ENCODE measurements at places on chromosomes 12 and 14.

- DNase-seq: no peak
Observed at GRCh38 chr14:31275731-31276130, 68.1 kb upstream of the HECTD1 start.

DNA sequence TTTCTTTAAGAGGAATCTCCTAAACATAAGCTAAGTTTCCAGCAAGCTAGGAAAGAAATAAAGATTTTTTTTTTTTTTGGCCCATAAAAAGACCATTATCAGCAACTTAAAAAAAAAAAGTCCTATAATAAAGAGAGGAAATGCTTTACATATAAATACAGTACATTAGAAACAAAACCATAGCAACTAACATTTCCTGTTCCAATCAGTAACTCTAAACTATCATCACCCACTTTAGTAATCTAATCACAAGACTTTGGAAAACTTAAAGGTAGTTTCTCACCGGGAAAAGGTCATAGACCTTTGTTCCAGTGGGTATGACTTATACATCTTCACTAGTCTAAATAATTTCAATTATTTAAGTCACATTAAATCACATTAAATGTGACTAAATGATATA is 11.1 kb downstream of the SPTSSA start:
- no peak for DNase-seq

DNA sequence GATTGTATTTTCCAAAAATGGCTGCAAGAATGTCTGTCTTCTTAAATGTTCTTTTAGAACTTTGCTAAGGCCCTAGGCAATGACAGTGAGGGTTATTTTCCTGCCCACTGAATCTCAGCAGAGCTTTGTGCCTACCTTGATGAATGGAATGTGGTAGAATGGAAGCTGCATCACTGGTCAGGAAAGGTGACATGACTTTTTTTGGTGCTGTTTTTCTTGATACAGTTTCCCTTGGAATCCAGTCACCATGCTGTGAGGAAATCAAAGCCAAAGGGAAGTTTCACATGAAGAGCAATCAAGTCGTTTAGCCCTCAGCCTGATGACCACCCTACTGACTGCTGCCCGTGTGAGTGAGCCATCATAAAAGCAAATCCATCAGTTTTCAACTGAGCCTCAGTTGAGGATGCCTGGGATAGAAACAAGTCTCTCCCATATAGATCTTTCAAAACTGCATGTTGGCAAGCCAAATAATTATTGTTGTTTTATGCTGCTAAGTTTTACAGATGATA is 886.0 kb upstream of the FBXO33 start:
- peak; percentile 30 for DNase-seq

DNA sequence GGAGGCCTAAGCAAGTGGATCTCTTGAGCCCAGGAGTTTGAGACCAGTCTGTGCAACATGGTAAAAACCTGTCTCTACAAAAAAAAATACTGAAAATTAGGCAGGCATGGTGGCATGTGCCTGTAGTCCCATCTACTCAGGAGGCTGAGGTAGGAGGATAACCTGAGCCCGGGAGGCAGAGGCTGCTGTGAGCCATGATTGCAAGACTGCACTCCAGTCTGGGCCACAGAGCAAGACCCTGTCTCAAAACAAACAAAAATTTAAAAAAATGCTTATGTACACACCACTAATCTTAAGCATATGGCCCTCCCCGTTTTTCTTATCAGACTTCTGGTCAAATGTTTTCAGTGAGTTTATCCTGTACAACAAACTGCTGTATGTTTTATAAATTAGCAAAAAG is 1.7 kb upstream of the GNPNAT1 start:
- no peak for DNase-seq

DNA sequence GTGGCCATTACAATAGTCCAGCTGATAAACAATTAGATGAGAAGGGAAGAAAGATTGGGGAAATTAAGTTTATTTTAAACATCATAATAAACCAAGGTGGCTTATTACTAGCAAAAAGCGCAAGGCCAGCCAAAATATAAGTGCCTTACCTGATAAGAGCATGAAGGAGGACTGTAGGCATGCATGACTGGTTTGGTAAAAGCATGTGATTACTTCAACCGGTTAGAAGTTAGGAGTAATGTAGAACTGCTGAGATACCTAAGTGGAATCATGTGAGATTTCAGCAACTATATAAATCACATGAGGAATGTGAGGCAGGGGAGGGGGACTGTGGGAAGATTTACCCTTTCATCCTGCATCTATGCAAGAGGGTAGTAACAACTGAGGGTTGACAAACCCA is 59.7 kb upstream of the CCDC196 start:
- no peak for DNase-seq

- DNase-seq: no peak
Observed at GRCh38 chr12:1606021-1606622, 11.7 kb upstream of the FBXL14 start.

DNA sequence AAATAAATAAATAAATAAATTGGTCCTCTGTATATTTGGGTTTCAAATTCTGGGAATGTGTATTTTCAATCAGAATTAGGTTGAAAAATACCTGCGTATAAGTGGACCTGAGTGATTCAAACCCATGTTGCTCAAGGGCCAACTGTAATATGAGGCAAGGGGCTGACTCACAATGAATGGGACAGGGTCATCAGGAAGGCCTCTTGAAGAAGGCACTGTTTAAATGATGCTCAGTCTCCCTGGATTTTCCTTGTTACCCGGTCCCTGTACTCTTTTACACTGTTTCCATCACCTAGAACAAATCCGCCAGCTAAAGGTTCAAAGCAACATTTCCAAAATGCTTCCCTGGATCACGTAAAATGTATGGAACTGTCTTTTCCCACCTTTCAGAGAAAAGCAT is 3.8 kb downstream of the PSMB5 start:
- DNase-seq: no peak

- DNase-seq: no peak
Observed at GRCh38 chr12:15446807-15447206, 124.5 kb downstream of the PTPRO start.

DNA sequence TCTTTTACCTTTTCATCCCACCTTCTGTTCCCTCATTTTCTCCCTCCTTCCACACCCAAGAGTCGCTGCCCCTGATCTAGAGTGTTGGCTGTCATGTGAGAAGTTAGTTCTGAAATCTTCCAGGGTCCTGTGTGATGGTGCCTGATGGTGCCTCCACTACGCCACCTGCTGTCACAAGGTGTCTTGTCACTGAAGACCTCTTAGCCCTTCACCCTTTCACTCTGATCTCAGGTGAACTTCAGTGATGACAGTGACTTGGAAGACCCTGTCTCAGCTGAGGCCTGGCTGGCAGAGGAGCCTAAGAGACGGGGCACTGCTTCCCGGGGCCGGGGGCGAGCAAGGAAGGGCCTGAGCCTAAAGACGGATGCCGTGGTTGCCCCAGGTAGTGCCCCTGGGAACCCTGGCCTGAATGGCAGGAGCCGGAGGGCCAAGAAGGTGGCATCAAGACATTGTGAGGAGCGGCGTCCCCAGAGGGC is 7.6 kb upstream of the PFDN5 start:
- DNase-seq: no peak

DNA sequence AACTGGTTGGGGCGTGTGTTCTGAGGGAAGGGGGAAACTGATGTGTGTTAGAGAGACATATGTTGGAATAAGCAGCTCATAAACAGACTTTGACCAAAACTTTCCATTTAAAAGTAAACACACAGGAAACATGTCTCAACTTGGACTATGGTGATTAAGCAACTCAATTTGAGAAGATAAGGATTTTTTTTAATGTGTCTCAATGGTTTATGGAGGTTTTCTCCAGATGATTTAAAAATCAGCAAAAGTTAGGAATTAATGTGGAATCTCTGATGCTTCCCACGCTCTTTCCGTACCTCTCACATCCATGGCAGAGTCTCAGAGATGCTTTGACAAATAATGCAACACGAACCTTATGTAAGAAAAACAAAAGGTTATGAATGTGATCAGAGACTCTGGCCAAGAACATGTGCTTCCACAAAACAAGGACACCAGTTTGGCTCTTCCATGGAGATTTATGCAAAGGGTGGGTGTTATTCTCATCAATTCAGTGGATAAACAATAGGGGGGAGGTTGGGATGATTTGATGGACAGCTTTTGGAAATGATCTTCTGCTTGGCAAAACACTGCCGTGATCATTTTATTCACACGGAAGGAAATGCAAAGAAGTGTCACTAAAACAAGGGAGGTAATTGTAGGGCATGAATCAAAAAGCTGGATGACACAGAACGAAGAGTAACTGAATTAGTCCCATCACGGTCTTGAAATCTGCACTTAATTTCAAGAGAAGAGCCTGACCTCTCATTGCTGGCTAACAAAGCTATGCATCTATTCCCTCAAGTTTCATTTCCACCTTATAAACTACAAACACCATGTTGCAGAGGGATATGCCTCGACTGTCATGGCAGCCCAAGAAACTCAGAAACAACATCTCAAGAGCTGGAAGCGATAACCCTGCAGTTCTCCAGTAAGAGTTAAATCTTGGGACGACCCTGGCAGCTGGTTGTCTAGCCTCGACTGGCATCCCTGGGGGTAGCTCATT is 76.5 kb downstream of the FOXN3 start:
- no peak for DNase-seq

DNA sequence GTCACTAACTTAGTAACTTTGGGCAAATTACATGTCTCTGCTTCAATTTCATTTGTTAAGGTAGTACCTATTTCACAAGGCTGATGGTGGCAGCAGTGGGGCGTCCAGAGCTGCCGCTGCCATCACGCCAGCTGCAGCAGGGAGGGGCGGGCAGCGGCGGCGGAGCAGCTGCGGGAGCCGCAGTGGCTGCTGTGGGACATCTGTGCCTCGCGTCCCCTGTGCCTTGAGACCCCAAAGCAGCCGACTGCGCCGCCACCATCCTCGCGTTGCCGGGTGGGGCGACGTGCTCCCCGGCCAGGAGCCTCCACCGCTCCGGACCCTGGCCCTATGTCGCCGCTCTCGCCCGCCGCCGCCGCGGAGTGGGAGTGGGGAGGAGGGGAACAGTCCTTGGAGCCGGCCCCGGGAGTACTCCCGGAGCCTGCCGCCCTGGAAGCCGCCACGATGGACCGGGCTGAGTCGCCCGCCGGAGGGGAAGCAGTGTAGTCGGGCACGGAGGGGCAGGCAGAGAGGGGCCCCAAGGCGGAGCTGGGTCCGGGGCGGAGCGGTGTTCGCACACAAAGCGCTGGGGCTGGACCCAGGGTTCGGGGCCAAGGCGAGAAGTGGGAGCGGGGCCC is 51.4 kb downstream of the A2M start:
- DNase-seq: peak; percentile 30

GRCh38 chr12:62683776-62684569 is 217.3 kb downstream of the MON2 start:
- DNase-seq: no peak

- no peak for DNase-seq
Observed at GRCh38 chr12:27808841-27809240, 28.8 kb upstream of the MANSC4 start.

DNA sequence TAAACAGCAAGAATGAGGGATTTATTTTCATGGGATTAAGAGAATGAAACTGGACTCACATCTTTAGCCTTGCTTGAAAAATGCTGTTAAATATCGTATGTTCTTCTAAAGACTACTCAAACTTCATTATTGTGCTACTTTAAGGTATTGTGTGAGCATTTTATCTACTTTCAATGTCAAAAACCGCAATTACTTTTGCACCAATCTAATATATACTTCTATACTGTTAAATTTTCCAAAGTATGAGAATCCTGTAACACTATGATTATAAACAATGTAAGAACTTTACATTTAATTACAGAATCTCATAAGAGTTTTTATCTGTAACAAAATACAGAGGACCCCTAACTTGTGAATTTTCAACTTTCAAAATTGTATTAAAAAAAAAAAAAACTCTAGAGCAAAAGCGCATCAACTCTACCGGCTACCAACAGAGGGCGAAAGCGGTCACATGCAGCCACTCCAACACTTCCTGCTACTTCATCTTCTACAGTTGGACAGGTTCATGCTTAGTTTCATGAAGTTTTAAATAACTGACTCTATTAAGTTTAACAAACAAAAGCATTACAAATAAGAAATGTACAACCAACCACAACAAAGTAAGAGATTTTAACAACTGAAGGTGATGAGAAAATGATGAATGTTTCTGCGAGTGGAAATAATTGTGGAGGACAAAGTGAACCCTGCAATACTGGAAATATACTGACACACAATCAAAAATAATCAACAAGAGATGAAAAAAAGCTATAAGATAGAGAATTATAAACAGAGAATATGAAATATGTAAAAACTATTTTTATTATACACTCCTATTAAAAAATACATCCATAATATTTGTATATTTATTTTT is 210.9 kb downstream of the MED13L start:
- DNase-seq: no peak

- DNase-seq: no peak
Observed at GRCh38 chr14:71524320-71524982, 407.8 kb upstream of the RGS6 start.

DNA sequence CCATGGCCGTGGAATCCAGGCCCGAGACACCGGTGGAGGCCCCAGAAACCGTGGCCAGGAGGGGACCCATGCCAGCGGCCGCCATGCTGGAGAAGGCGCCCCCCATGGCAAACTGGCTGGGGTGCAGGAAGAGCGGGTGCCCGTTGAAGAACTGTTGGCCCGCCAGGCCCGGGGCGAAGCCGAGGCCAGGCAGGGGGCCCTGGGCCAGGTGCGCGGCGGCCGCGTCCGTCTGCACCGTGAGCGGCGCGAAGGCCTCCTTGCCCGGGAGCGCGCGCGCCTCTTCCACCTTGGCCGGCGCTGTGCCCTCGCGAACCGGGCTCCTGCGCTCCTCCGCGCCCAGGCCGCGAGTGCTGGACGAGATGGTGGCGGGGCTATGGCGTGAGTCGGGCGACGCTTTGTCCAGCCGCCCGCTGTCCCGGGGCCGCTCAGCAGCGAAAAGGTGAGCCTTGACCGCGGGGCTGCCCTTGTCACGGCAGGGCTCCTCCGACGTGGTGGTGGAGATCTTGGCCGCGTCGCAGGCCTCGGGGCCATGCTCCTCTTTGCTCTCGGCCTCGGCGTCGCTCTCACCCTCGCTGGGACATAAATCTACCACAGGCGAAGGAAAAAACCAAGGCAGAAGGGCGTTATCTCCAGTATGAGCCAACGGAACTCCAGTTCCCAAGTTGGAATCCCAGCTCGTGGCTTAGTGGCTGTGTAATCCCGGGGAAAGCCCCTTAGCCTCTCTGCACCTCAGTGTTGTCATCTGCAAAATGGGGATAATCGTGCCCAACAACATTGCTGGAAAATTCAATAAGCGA is 9.5 kb downstream of the TBX3 start:
- DNase-seq: no peak

DNA sequence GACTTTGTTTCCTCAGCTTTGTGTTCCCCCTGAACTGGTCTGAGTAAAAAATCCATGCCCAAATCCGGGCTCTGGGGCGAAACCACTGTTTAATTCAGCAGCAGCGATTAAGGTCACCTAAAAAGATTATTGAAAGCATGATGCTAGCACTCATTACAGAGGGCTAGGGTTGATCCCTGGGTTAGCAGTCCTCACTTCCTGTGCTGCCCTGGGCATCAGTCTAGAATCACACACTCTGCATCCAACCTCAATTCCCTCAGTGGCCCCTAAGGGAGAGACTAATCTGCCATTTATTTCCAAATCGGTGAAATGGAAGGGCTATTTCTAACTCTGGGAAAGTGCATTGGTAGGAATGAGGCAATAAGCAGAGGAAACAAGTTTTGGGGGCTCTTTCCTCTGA is 107.2 kb downstream of the BTG1 start:
- DNase-seq: no peak

- no peak for DNase-seq
Observed at GRCh38 chr12:6927379-6928021, at the start of gene ATN1. Gene ATN1 (plus strand): TSS chr12:6927959. CDS start chr12:6934002, 6,043 bp downstream.

All from iPS DF 19.7 (cell line).